ENCODE measurements at places on chromosomes 1 and 21.

DNA sequence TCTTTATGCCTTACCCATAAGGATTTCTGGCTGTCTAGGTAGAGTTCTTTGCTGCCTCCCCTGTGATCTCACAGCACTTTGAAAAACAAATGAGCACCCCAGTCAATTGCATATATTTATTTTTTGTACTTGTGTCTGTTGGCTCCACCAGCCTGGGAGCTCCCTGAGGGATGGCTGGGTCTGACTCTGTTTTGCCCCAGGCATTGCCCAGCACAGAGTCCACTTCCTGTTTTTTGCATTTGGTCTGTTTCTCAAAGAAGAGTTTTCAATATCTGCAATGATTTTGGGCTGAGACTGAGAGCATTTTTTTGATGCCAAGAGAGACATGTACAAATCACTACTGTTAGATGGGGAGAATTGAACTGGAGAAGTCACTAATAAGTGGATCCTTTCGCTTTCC, 125.0 kb downstream of the FOXD2 start:
- DNase-seq: no peak

DNA sequence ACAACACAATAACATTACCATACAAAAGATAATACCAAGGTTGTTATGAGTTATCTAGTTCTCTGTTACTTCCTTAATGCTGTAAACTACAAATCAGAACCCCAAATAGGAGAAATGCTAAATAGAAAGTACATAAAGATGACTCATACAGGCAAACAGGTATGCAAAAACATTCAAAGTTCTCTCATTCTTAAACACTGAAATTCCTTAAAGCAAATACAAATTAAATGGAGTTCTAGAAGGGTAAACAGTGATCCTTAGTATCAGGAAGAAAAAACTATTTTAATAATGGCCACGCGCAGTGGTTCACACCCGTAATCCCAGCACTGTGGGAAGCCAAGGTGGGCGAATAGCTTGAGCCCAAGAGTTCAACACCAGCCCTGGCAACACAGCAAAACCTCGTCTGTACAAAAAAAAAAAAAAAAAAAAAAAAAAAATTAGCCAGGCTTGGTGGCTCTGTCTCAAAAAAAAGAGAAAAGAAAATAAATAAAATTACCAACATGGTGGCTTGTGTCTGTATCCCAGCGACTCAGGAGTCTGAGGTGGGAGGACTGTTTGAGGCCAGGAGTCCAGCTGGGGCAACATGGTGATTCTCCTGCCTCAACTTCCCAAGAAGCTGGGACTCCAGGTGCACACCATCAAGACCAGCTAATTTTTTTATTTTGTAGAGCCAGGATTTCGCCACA, 17.5 kb downstream of the FBXO42 start:
- DNase-seq: no peak

GRCh38 chr1:220786337-220787068, at the start of gene MTARC1:
Gene MTARC1, plus strand, starts transcription at chr1:220786913. Its CDS starts 32 bp downstream, at chr1:220786945.
- peak; percentile 67 for DNase-seq

DNA sequence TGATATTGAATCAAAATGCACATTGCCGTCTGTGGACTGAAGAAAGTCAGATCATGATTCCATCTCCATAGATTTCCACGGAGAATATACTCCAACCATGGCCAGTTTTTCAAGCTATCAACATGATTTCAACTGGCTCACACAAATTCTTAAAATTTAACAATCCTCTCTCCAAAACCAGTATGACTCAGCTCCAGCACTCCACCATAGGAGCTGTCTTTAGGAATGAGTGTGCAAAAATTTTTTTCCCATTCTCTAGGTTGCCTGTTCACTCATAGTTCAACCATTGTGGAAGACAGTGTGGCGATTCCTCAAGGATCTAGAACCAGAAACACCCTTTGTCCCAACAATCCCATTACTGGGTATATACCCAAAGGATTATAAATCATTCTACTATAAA, 40.8 kb downstream of the RGL1 start:
- DNase-seq: no peak

- DNase-seq: no peak
Observed at GRCh38 chr1:9842781-9843575, 19.2 kb upstream of the CLSTN1 start.

- no peak for DNase-seq
Observed at GRCh38 chr1:31712630-31713029, 8.8 kb upstream of the COL16A1 start.

- no peak for DNase-seq
Observed at GRCh38 chr1:167268347-167268787, 47.7 kb downstream of the POU2F1 start.

DNA sequence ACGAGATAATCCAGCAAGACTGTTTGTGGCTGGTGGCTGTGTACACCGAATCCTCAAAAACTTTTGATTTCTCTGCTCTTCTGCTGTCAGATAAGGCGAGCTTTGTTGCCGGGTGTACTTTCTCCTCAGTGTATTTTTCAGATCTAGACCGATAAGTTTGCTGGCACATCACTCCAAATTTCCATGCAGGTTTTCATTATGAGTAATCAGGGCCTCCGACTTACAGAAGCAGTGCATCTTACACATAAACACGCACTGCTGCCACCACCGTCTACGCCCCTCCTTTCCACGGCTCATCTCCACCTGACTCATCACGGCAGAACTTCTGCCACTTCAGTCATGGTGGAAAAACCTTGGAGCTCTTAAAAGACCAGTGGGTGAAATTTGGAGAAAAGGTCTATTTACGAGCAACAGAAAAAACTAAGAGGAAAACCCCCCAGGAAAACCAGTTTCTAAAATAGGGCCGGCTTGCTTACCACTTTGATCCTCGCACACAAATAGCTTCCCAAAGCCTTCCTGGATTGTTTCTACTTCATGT, 7.7 kb downstream of the ZBTB21 start:
- DNase-seq: no peak

DNA sequence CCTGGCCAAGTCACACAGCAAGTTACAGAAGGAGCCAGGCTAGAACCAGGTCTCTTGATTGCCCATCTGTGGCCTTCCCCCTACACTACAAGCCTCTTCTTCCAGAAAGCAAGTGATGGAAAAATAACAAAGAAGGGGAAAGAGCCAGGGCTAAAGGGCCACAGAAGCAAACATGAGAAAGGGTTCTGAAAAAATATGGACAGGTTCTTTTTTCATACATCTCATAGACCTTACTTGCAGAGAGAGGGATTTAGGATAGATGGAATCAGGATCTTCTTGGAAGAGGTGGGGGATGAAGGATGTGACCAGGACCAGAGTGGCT, 3.2 kb downstream of the RHBG start:
- DNase-seq: no peak

DNA sequence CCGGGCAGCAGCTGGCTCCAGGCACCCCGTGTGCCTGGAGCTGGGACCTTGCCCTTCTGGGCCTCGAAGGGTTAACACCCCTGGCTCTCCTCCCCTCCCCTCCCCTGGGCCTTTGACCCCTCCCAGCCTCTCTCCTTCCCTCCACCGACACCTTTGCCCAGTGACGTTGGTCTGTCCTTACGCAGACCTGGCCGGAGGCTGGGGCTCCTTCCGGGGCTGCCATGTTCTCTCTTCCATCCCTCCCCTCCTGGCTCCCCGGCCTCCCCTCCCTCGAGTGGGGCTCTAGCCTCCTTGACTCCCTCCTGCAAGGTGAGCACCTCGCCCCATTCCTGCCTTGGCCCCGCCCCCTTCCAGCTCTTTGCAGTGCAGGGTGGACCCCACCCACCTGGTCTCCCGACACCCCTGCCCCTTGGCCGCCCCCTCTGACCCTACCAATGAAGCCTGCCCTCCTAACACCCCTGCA, at the start of gene TMEM82:
TMEM82 (plus strand) TSS at position 161 of the 463 bp plus-strand sequence; CDS start at position 222, 61 bp downstream.
- no peak for DNase-seq

GRCh38 chr1:87723193-87723592, 394.5 kb downstream of the LMO4 start:
- no peak for DNase-seq

DNA sequence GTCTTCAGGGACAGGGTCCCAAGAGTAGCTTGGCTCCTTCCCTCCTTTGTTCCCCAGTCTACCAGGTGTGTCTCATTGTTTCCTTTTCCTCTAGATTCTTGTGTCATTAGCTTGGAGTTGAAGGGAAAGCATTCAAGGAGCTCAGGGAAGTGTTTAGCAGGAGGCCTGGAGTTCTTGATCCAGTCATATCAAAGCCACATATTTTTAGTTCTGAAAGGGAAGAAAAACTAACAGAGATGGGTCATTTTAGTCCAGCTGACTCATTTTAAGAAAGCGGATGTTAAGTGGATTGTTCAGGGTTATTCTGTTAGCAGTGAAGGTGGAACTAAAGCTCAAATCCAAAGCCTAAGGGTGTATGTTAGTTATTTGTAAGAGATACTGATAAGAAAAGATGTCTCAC, 721 bp downstream of the C1orf54 start:
- no peak for DNase-seq

DNA sequence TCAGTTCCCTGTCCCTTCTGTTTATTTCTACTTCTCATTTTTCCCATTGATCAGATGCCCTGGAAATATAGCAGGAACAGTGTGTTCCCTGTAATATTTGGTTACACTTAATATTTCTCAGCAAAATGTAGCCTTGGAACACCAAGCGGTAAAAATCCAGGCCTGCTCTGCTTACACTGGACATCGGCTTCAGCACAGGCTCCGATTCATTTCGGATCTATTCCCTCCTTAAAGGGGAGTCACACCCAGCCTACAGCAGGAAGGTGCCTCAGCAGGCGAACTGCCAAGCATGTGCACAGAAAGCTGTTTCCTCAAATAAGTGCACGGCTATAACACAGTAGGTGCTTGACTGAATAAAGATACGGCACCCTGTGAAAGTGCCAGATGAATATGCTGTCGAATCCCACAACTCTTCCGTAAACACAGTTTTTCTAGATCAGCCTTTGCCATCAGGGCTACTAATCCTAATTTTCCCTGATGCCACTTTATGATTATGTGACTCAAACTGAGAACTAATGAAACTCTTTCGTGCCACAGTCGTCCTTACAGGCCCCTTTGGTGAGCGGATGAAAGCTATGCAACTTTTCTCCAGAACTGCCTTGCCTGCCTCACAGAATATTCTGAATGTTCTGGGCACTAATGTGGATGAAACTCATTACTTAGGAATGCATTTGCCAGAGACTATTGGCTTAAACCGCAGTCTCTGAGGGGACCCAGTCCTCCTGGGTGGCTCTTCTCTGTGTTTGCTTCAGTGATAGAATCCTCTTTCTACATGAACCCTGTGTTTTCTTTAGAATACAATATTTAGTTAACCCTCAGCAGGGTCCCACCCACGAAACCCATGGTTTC, 275.5 kb upstream of the RUNX1 start:
- no peak for DNase-seq

GRCh38 chr1:67618285-67619018, 66.5 kb upstream of the GADD45A start:
- no peak for DNase-seq

DNA sequence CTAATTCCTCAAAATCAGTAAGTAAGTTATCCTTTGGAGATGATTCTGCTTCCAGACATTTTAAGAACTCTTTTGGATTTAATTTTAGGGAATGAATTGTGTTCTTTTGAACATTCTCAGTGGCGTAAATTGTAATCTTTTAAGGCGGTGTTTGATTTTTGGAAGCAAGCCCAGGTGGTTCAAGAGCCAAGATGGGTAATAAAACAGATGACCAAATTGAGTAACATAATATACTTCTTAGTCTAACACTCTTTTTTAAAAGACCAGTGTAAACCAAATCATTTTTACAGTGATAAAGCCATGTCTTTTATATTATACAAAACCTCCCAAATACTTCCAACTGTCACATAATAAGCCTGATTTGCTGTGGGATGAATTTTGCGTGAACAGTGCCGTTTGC, 133.8 kb downstream of the LRRC40 start:
- DNase-seq: no peak

DNA sequence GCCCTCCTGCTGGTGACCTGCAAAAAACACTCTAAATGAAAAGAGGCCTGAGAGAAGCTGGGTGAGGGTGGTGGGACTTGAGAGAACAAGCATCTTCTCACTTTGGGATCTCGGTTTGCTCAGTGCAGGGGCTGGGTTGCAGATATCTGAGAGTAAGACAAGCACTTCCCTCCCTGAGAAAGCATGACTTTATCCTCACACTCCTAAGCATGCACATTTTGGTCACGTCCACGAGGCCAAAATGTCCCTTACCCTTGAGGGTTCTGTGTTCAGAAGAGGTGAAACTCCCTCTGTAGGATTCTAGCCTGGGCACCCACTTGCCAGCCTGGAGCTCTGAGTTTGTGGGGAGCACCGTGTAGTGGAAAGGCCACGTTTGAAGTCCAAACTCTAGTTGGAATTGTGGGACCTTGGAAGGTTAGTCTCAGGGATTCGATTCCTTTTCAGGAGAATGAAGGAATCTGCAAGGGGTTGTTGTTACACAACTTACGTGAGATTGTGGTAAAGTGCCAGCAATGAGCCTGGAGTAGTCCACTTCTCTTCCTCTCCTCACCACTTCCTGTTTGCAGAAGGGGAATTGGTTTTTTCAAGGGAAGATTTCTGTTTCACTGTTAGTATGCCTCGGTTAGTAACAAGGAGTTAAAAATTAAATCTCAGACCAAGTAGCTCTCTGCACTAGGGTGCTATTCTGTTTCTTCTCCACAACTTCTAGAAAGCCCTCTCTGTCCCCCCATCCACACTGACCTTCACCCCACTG, 3.0 kb downstream of the FCAMR start:
- no peak for DNase-seq

DNA sequence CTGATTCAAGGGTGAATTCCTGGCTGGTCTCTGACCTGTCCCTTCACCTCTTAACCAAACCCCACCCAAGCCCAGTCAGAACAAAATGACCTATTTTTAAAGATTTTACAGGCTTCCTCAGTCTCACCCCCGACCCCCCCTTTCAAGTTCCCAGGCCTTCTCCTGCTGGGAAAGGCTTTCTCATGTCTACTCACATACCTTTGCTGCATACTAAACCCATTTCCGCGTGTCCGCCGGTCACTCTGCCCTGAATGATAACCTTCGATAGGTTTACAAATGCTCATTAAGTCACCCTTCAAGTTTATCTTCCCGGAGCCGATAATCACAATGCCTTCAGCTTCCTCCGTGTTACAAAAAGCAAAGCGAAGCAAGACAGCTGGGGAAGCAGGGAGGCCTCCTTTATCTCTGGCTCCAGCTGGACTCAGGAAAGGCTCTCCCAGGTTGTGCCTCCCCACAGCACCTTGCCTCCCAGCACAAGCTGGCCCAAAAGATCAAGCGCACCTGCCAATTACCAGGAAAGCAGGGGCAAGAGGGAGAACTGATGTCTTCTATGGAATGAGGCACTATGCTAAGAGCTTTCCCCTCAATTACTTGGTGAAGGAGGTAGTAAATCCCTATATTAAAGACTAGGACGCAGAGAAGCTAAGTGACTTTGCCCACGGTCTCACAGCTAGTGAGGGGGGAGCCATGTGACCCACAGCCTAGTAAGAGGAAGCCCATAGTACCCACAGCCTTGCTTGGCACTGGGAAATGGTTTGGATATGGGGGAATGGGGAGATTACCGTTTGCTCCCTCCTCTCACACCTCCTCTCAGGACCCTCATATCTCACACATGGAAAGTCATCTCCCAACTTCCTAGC, 15.9 kb downstream of the SMIM12 start:
- no peak for DNase-seq

- DNase-seq: no peak
Observed at GRCh38 chr1:25802915-25803314, 2.9 kb downstream of the SELENON start.

- DNase-seq: no peak
Observed at GRCh38 chr1:232385221-232385620, 244.7 kb downstream of the SIPA1L2 start.

DNA sequence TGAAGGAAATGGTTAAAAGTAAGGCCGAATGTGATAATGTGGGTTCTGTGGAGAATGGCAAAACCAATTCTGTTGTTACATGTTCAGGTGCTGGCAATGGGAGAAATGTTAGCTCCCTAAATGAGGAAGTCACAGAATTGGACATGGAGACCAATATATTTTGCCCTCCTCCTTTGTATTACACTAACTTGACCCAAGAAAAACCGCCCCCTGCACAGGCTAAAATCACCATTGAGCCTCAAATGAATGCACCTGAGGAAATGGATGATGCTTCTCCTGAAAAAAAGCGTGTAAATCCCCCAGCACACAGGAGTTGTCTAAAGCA, 932 bp downstream of the MAP10 start:
- DNase-seq: no peak

Measured in neuronal stem cell (in vitro differentiated cells).